Jurkat, Clone E6-1 (cell line): ENCODE measurements at places on chromosomes 6 and 20.

DNA sequence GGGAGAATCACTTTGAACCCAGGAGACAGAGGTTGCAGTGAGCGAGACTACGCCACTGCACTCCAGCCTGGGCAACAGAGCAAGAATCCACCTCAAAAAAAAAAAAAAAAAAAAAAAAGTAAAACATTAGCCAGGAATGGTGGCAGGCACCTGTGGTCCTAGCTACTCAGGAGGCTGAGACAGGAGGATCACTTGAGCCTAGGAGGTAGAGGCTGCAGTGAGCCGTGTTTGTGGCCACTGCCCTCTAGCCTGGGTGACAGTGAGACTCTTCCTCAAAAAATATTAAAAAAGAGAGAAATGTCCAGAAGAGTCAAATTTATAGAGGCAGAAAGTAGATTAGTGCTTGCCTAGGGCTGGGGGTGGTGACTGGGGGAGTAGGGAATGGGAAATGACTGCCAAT, 6.8 kb upstream of the PIGU start:
- DNase-seq, result no peak

- DNase-seq, result no peak
These were observed 48.2 kb upstream of the RALY start for GRCh38 chr20:33945391-33946081.

GRCh38 chr6:127013865-127014264, 104.6 kb upstream of the RSPO3 start:
- no peak for DNase-seq

GRCh38 chr20:62744741-62745191, 36.1 kb downstream of the NTSR1 start:
- no peak for DNase-seq

DNA sequence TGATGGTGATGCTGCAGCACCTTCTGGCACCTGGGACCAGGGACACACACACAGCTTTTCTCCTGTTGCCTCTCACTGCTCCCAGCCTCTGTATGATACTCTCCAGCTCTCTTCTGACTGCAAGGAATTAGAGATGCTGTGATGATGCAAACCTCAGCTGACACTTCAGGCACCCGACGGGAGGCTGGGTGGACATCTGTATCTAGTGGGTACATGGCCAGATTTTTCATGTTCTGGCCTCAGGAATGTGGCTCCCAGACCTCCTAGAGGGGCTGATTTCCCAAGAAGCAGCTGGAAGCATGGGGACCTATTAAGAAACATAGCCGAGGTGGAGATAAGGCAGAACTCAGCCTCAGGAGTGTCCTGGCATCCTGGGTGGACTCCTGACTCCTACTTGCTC, 6.8 kb upstream of the EPB41L1 start:
- no peak for DNase-seq

GRCh38 chr6:113147544-113147943, 709.6 kb upstream of the MARCKS start:
- no peak for DNase-seq

DNA sequence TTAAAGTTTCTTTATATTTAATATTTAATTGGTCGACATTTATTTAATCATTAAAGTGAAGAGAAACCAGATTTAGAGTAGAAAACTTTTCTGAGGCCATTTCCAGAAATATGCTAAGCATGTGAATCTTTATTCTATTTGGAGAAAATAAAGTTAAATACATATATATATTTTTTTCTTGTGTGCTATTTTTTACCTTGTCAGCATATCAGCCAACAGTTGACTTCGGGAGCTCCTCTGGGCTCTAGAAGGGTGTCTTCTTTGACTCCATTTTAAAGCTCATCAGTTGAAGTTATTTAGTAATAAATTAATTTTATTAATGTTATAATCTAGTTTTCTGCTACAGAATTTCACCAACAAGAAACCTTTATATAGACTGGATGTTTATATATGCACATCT, 73.1 kb downstream of the SH3BGRL2 start:
- no peak for DNase-seq

DNA sequence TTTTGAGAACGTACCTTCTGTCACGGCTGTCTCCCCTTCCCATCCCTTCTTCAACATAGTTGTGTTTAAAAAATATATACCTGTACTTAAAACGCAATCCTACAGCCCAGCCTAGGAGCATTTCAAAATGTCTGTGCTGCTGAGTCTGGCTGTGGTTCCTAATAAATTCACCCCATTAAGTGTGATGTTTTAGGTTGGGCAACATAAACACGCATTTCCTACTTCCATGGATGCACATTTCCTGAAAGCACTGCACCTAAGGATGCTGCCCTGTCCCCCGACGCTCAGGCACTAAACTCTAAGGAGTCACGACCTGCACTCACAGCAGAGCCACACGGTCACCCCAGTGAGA, 1.2 kb downstream of the REV3L start:
- DNase-seq, result no peak

GRCh38 chr6:168031411-168031971, 34.0 kb downstream of the KIF25 start:
- DNase-seq, result no peak

DNA sequence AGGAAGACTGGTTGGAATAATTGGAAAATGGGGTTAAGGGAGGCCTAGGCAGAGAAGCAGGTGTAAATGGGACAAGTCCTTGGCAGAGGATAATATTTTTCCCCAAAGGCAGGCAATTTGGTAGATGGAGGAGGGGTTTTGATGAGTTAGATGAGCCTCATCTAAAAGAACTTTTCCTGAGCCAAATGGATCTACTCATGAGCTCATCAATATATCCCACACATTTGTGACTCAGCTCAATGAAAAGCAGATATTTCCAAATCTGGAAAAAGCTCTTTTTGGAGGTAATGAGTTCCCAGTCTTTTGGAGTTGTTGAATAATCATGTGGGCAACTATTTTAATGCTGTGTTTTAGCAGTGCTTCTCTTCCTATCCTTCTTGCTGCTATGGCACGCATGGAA, 685.5 kb upstream of the CITED2 start:
- DNase-seq, result no peak

DNA sequence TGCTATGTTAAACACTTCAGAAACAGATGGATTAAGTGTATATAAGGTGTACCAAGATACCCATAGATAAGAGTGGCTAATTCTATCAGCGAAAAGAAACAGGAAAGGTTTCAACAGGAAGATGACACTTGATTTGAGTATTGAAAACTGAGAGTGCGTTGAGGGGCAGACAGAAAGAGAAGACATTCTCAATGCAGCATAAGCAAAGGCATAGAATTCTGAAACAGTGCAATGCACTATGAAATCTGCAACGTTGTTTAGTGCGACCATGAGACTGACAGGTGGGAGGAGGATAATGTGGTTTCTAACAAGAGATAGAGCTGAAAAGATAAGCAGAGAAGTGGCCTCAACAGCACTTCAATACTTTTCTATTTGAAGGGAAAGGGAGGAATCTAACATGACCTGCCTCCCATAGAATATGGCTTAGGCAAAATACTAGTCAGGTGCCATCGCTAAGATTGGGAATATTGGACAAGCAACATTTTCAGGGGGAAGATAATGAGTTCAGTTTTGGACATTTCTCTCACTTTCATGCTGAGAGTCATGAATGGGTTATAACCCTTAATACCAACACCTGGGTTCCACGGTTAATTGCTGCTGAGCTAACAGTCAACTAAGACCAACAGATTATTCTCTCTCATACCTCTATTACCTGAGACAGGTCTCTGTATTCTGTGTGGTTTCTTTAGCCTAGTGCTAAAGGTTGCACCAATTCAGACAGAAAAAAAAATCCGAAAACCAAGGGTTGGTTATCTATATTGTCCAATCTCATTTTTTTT, 312.9 kb upstream of the ARID1B start:
- DNase-seq, result no peak

GRCh38 chr20:22207280-22207679, 377.1 kb downstream of the FOXA2 start:
- DNase-seq, result no peak

DNA sequence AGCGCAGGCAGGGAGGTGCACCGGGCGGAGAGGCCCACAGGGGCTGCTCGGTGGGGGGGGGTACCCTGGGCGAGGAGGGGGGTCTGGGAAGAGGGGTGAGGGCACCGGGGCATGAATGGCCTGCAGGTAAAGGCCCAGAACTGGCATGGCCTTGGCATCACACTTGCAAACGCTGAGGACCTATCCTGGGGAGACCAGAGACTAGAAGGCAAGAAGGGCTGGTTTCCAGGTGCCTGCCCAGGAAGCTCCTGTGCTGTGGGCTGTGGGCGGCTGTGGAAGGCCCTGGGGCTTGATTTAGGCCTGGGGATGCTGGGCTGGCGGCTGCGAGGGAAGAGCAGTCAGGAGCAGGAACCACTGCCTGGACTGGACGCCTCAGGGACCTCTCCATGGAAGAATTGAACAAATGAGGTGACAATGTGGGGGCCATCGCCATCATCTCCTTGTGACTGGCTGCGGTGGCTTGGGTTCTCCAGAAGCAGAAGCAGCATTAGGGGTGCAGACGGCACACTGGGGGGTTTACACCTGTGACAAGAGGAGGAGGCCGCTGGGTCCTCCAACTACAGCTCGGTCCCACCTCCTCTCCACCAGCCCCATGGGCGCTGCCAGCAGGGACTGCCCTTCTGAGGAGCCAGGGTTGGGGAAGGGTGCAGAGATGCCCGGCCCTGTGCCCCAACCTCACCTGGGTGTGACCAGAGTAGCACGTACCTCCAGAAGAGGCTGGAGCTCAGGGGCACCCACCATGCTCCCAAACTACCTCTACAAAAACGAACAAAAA, 32.1 kb upstream of the IRF4 start:
- no peak for DNase-seq

DNA sequence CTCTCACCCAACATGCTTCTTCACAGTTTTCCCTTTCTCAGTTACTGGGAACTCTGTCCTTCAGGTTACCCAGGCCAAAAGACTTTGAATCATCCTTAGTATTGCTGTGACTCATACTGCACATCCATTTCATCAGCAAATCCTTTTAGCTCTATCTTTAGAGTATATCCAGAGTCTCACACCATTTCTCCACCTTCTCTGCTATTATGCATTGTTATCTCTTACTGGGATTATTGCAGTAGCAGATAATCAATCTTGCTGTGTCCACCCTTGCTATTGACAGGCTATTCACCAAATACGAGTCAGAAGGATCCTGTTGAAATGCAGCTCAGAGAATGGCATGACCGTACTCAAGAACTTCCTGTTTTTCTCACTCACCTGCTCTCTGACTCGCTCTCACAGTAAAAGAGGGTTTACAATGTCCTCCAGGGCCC, 57.3 kb downstream of the BCKDHB start:
- no peak for DNase-seq

DNA sequence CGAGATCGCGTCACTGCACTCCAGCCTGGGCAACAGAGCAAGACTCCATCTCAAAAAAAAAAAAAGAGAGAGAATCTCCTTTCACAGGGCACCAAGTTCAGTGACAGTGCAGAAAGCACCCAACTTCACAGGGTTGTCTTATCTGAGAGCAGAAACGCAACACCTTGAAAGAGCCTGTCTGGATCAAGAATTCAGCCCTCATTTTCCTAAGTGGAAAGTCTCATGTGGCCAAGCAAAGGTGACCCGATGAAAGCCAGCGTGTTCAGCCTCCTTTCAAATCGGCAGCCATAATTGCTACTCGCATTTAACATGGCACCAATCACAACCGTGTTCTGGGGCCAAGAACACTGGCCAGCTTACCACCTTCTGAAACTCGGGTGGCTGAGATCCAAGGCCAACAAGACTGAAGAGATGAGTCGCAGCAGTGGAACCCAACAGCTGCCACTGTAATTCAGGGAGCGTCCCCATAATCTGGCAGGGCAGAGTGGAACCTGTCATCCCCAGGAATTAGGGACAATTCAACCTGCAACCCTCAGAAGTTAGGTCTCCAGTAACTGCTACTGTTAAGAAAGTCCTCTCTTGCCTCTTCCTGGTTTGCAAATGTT, 536.7 kb upstream of the JARID2 start:
- no peak for DNase-seq

GRCh38 chr6:46808806-46809205, 15.6 kb downstream of the MEP1A start:
- DNase-seq, result no peak

DNA sequence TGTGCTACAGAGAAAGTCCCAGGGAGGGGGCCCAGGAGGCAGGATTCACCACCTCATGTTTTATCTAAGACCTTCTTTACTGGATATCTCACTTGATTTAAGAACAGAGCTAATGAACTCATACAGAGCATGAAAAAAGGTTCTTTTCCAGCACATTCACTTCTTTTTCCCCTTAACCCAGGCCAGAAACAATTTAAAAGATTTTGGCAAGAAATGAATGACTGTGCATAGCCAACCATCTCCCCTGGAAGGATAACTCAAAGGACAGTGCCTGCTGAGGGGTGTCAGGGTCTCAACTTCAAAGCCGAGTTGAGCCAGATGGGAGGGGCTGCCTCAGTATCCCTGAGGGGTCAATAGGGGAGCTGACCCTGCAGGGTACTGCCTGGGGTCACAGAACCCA, 253.4 kb downstream of the SOD2 start:
- no peak for DNase-seq

DNA sequence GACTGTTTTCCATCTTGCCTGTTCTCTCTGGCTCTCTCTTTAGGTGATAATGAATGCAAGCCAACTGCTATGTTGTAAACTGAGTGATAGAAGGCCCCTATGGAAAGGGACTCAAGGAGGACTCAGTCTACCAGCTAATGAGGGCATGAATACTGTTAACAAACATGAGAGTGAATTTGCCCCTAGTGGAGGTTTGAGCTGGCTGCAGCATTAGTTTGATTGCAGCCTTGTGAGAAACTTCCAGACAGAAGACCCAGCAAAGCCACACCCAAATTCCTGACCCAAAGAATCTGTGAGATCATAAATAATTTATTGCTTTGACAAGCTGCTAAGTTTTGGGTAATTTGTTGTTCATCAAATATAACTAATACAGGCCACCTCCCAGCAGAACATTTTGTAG, 50.0 kb upstream of the PLCB1 start:
- DNase-seq, result no peak

DNA sequence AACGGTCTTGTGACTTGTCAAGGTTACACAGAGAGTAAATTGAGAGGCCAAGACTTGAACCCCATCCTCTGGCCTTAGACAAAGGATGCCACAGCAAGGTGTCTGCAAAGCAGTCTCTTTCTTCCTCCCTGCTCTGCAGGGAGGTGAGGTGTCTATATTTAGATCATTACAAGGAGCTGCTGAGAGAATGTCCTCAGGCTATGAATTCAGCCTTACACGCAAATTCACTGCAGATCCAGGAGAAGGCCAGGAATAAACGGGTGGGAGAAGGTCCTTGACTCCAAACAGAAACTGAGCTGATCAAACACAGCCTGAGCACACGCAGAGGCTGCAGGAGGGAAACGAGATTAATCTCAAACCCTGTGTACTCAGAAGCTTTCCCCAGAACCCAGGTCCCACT, 48.6 kb upstream of the PTPRT start:
- no peak for DNase-seq

DNA sequence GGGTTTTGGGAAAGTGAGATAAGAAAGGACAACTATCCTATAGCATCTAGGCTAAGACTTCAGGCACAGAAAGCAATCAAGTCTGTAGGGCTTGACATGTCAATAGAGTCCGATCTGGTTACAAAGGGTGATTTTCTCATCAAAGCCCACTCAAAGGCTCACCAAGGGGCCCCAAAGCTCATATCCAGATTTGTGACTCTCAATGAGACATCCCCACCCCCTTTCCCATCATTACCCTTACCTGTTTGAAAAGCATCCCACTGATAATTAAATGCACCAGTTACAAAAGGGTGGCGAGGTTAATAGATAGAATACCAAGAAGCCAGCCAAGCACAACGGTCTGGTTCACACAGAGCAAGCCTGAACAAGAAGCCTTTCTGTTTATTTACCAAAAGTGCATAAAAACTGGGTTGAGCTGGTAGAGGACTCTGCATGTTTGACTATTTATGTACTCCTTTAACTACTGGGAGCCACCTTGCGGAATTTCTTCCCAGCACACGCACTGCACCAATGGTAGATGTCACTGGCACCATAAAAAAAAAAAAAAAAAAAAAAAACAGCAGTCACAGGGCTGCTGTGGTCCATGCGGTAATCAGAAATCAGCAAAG, 6.1 kb downstream of the JAG1 start:
- DNase-seq, result no peak
